ENCODE measurements at places on chromosomes 7 and 10. TPM values are rescaled to one million over a fixed set of nuclear protein-coding genes. Genes with fewer than 3 reads are reported as not detected.

JAKMIP3 gene
- total RNA-seq = 0.47 TPM

P4HA1 gene
- 27.1 TPM for total RNA-seq

CRHR2 gene
- total RNA-seq = 0.23 TPM

CPXM2 gene
- 5.3 TPM for total RNA-seq

OR13A1 gene
- not detected for total RNA-seq

ACSM6 gene
- not detected for total RNA-seq

GFRA1 gene
- total RNA-seq = 2.5 TPM

MYOZ1 gene
- total RNA-seq = 3.2 TPM

MRLN gene
- total RNA-seq = not detected

TDRD1 gene
- 1.7 TPM for total RNA-seq

PVRIG gene
- not detected for total RNA-seq

SFXN4 gene
- total RNA-seq = 51.6 TPM

ADARB2 gene
- total RNA-seq = 5.0 TPM

GSDME gene
- 9.7 TPM for total RNA-seq

NCF1 gene
- total RNA-seq = 0.49 TPM

XRCC2 gene
- total RNA-seq = 33.2 TPM

ZP3 gene
- total RNA-seq = 4.3 TPM

PTPRN2 gene
- total RNA-seq = 4.0 TPM

CALD1 gene
- total RNA-seq = 132 TPM

ITPRID1 gene
- total RNA-seq = 0.45 TPM

AGR3 gene
- total RNA-seq = not detected

CFAP58 gene
- 0.63 TPM for total RNA-seq

BPGM gene
- total RNA-seq = 16.9 TPM

C10orf67 gene
- total RNA-seq = not detected

SFRP4 gene
- total RNA-seq = not detected

HK1 gene
- total RNA-seq = 197 TPM

WNT16 gene
- total RNA-seq = 1.5 TPM

ZNF212 gene
- 18.0 TPM for total RNA-seq

CCDC71L gene
- total RNA-seq = 19.1 TPM

ADD3 gene
- total RNA-seq = 75.1 TPM

SLC26A4 gene
- not detected for total RNA-seq

PRKCQ gene
- total RNA-seq = 27.5 TPM
